ENCODE measurements at places on chromosomes 11 and 22.

DNA sequence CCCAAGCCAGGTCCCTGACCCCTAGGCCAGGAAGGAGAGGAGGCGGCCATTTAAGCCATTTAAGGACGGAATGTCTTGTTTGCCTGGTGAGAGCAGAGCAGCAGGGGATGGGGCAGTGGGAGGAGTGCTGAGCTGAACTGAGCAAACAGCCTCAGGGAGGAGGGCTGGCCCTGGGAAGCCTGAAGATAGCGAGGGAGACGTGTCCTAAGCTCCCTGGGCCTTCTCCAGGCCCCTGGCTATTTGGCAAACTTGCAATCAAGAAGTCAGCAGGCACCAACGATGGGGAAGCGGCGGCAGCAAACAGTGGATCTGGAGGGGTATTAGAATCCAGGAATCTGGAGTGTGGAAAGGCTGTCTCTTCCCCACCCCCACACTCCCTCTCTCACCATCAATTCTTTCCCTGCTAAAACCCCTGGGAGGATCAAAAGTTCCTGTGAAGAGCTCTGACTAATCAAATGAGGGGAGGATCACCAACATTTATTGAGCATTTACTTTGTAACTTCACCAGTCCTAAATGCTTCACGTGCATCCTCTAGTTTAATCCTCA, 8.8 kb downstream of the BCL9L start:
- DNase-seq = peak; percentile 90

DNA sequence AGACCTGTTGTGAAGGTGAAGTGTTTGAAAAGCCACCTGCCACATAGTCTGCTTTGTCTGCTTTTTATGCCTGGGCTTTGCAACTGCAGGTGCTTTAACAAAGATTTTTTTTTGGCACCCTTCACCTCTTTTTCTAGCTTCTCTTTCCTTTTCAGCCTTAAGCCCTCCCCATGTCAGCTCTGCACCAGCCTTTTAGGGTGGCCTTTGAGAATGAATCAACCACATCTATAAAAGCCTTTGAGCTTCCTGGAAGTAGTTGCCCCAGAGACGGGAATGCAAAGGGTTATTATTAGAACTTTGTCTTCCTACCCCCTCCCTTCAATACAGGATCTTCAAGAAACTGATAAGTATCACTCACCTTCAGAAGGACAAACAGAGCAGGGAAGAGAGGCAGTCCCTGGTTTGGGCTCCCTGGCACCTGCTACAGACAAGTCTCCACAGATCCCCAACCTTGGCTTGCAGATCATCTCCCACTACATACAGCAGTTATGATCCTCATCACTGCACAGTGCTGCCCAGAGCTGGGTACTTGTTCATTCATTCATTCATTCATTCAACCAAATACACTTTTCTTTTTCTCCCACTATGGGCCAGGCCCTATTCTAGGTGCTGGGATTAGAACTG, 8.0 kb downstream of the PVALB start:
- DNase-seq = no peak

- no peak for DNase-seq
Observed at GRCh38 chr11:126915430-126915829, 85.1 kb downstream of the KIRREL3 start.

DNA sequence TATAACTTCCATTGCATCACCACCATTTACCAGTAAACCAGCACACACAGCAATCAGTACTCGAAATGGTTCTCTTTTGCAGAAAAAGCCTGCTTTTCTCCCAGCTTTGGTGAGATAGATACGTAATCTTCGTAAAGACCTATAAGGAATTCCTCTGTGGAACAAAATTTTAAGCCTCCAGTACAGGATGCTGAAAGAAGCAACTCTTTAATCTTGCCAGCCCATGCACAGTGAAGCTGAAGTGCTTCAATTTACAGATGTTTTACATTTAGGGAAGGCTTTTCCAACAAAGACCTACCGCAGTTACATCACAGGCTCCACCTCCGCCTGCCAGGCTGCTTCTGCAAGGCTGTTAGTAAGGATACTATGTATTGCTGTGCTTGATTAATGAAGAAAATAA, 1.9 kb downstream of the ELMOD1 start:
- DNase-seq = no peak

GRCh38 chr11:73990730-73991129, 8.1 kb upstream of the UCP2 start:
- DNase-seq = no peak

DNA sequence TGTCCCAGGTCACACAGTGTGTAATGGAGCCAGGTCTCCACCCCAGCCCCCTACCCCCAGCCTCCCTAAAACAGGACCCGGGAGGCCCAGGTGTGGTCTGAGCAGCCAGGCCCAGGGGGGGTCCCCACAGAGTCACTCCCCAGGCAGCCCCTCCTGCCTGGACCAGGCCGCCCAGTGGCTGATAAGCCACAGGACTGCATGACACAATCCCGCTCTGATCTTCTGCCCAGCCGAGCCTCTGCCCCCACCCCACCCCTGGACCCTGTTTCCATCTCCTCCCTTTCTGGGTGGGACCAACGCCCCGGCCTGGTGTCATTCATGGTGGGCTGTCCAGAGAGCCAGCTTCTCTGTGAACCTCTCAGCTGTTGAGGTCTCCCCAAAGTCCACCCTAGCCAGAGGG, 7.8 kb upstream of the LIF start:
- no peak for DNase-seq

DNA sequence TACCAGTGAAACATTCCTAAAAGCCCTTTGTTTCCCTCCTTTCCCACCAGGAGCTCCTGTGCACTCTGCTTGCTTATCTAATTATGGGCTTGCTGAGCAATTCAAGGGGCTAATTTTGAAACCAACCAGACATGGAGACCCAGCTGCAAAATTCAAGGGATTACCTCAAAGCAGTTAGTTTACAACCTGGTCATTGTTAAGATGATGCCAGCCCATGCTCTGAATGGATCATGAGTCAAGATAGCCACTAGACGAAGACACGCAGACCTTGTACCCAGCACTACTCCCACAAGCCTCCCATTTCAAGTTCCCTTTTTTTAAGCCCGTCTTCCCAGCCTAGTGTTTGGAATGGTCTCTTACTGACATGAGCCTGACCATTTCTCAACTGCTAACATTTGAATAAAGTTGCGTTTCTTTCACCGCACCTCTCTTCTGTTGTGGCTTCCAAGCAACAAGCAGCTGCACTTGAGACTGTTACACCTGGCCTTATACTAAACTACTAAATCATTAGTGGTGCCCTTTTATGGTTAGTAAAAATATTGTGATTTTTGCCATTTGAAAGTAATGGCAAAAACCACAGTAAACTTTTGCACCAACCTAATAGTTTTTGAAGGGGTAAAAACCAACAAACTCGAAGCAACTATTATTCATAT, 315.3 kb upstream of the LUZP2 start:
- no peak for DNase-seq

DNA sequence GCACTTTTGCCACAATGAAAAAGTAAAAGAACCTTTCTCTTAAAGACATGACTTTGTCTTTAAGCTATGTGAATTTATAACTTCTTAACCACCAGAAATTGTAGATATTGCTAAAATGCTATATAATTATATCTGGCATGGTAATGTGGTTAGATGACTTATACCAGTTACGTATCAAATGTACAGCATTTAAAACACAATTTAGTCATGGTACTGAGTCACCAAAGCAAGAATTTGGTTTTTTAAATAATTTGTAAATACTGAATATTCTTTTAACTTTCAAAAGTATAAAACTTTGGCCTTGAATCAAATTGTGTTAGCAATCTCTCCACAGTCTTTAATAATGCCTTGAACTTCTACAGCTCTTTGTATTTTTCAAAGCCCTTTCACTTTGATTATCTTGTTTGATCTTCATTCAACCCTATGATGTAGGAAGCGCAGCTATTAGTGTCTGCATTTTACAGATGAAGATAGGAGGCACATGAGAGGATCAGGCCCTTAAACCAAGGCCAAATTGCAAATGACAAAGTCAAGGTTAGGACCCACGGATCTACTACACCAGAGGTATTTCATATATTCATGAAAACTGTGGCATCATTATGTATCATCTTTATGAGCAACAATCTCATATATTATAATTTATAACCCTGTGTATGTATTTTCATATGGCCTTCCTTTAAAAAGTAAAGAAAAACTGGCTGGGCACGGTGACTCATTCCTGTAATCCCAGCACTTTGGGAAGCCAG, 4.4 kb upstream of the SYTL2 start:
- peak; percentile 86 for DNase-seq

Data from EL (cell line).